HFFc6 (cell line): ENCODE measurements at places on chromosomes 5 and 9. TPM values are rescaled to one million over a fixed set of nuclear protein-coding genes. Genes with fewer than 3 reads are reported as not detected.

Gene SPINK13
- not detected in 3 replicates for total RNA-seq

DNA sequence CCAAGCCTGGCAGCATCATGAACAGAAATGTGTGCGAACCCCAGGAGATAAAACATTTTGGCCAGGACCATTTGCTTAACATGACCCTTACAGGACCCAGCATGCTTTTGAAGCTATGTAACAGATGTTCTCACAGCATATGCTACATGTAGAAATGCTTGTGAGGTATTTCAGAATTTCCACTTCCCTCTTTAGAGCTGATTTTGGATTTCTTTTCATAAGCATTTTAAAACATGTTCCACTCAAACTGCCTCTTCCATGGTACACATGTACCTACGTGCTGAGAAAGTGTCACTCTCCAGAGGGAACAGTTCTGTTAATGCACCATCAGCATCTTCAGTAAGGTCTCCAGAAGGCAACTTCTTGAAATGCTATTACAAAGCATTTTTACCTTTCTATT is 15.7 kb upstream of the TSSK1B start:
- DNase-seq, result no peak

DNA sequence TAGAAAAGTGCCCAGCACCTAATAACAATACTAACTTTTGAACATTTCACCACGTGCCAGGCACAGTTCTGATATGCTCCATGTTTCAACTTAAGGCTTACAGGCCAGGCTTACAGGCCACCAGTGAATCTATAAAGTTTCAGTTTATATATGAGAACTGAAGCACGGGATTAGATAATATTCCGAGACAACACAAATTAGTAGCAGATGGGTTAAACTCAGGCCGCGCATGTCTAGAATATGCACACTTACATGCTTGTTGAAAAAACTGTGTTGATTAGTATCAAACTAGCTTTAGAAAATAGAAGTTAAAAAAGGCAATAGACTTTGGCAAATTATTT is 587.9 kb downstream of the MTRR start:
- peak; percentile 36 for DNase-seq

DNA sequence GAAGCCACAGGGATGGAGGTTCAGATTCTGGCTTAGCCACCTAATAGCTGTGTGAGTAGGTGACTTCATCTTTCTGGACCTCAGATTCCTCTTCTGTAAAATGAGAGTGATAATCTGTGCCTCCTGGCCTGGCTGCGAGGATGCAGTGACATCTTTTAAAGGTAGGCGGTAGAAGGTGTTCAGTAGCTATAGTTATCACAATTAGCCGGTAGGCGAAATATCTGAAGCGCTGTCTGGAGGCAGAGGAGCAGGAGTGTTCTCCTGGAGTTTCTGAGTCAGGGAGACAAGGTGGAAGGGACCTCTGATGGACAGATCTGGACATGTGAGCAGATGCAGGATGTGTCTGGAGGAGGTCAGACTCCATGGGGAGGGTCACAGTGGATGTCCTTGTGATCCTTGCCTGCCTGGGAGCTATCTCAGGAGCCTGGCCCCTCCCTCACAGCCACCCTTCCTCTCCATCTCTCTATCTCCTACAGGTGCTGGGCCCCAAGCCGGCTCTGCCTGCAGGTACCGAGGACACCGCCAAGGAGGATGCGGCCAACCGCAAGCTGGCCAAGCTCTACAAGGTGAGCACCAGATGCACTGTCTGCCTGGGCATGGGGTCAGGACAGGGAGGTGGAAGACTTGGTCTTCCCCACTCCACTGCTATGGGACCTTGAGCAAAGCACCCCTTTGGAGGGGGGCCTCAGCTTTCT is 45.6 kb downstream of the GSN start:
- no peak for DNase-seq

Gene CEMIP2
- 82.3 to 103 TPM (median 100 TPM) in 3 replicates for total RNA-seq

DNA sequence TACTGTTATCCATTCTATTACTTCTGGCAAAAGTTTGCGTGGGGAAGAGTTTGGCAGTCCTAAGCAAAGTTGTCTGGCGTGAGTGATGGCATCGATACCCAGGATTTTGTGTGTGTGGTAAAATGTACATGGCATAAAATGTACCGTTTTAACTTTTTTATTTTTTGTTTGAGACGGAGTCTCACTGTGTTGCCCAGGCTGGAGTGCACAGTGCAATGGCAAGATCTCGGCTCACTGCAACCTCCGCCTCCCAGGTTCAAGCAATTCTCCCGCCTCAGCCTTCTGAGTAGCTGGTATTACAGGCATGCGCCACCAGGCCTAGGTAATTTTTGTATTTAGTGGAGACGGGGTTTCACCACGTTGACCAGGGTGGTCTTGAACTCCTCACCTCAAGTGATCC is 55.4 kb upstream of the TJP2 start:
- DNase-seq, result no peak

DNA sequence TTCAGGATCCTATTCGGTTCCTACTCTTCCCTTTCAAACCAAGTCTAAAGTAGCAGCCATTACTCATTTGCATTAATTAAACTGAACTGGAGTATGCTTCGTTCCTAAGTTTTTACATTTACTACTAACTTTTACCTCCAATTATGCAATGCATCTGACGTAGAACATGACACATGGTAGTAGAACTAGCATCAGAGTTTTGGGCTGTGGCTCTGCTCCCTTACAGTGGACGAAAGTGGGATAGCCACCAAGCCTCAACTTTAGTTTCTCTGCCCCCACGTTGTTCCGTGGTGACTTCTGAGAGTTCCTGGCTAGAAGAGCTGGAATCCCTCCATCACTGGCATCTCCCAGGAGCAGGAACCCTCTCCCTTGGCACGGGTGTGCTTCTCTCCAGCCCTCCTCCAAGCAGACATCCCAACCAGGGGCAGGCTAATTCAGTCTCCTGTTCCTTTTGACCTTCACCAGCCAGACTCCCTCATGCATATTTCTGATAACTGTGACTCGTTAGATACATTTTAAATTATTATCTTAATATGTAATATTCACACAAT is 2.9 kb downstream of the IFNE start:
- DNase-seq, result no peak

GRCh38 chr5:110371725-110372041 is 354.8 kb downstream of the TMEM232 start:
- DNase-seq, result no peak

Gene PCDHB14
- total RNA-seq, result 2.2 to 3.1 TPM (median 2.8 TPM) in 3 replicates

DNA sequence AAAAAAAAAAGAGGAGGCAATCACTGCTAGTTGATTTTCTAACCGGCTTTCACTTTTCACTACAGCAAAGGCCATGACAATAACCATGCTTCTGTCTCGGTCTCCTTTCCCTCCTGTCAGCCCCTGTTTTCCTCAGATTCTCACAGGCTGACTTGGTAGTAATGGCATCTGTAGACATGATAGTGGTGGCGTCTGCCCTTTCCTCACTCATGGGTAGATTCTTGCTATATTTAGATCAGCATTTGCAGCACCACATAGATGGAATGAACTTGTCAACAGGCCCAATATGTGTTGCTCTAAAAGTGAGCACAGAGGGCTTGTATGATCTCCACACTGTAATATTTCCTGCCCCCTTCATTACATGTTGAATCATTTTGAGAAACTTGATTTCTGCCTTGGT is 120.3 kb upstream of the FTMT start:
- no peak for DNase-seq

Gene PCDHB8
- total RNA-seq, result 0.88 to 2.0 TPM (median 0.90 TPM) in 3 replicates

Gene SLC1A3
- 0.45 TPM in 1 of 3 replicates, not detected in the others for total RNA-seq

- no peak for DNase-seq
These were observed 100.9 kb downstream of the GNA14 start for GRCh38 chr9:77547106-77547730.

DNA sequence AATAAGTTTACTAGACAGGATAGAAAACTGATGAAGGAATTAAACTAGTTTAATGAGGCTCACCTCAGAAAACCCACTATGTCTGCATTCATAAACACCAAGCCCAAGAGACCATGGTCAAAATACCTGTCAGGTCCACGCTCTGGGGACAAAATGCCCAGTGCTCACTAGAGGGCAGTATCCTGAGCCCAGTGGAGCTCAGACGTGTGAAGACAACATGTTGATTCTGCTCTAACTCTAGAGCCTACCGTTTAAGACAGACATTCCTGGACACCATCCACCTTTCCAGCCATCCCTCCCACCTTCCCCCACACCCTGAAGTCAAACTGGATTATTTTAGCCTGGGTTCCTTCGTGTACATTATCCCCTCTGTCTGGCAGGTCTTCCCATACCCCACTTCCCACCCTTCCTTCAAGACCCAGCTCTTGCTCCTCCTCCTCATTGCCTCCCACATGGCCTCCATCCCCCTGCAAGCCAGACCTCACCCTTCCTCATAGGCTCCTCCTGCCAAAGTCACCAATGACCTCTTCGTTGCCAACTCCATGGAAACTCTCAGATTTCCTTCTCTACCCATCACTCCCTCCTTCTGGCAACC is 142.3 kb upstream of the FSTL4 start:
- no peak for DNase-seq

GRCh38 chr9:11894136-11894535 is 799.0 kb upstream of the TYRP1 start:
- no peak for DNase-seq

- no peak for DNase-seq
These were observed 22.4 kb upstream of the PITX1 start for GRCh38 chr5:135056316-135057030.

GRCh38 chr9:34047864-34048726 is 592 bp downstream of the UBAP2 start:
- DNase-seq, result peak; percentile 1

GRCh38 chr5:146395193-146395592 is 51.9 kb upstream of the TCERG1 start:
- DNase-seq, result no peak

Gene FBXL7
- total RNA-seq, result 14.6 and 15.1 TPM in 2 replicates

DNA sequence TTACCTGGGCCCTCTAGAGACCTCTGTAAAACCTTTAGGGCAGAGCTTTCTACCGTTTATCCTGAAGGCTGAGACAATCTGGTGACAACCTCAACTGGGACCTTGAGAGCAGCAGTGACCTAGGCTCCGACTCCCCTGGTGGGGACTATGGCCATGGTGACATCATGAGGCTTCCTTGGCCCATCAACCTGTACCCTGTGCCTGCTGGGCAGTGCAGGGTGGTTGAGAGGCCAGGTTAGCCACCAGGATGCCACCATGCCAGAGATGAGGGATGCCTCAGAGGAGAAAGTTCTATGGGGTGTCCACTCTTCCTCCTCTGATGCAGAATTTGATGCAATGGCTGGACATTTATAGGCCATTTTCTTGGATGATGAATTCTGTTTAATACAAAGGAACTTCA is 194.8 kb downstream of the PDZD2 start:
- DNase-seq, result no peak

Gene CCDC192
- total RNA-seq, result not detected in 3 replicates

- no peak for DNase-seq
These were observed 98.6 kb downstream of the GNAQ start for GRCh38 chr9:77933019-77933418.

GRCh38 chr5:53276825-53277224 is 167.3 kb upstream of the MOCS2 start:
- no peak for DNase-seq

DNA sequence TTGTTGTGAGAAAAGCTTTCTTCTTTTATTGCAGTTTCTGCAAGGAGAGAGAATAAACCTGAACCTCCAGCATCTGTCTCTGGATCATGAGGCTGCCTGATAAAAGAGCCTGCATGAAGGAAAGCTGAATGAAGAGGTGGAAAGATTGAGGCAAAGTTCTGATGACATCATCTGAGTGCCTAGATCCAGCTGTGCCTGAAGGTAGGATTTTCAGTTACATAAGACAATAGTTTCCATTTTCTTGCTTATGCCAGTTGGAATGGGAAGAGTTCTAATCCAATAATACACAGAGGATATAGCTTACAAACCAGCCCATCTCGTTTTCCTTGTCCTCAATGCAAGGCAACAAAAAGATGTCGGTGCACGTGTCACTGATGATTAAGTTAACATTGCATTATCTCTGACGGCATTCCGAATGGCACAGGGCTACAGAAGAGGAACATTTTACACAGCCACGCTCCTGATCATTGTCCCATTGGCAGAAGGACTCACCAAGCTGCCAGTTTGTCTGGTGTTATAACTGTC is 105.5 kb upstream of the ERCC6L2 start:
- DNase-seq, result no peak

DNA sequence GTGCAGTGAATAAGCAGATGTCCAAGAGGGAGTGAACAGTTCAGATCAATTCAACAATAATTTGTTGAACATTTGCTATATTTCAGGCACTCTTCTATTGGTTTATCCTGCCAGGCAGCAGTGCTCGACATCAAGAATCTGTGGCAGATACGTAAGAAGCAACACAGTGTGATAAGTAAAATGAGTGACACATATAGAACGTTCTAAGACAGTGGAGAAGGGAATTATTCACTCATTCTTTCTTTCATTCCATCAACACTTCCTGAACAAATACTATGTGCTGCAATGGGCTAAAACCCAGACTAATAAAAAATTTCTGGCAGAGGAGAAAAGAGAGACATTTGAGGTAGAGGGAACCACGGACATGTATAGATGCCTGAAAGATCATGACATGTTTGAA is 89.9 kb upstream of the GLIS3 start:
- no peak for DNase-seq

- no peak for DNase-seq
These were observed 9.0 kb downstream of the TOR1B start for GRCh38 chr9:129811967-129812363.

DNA sequence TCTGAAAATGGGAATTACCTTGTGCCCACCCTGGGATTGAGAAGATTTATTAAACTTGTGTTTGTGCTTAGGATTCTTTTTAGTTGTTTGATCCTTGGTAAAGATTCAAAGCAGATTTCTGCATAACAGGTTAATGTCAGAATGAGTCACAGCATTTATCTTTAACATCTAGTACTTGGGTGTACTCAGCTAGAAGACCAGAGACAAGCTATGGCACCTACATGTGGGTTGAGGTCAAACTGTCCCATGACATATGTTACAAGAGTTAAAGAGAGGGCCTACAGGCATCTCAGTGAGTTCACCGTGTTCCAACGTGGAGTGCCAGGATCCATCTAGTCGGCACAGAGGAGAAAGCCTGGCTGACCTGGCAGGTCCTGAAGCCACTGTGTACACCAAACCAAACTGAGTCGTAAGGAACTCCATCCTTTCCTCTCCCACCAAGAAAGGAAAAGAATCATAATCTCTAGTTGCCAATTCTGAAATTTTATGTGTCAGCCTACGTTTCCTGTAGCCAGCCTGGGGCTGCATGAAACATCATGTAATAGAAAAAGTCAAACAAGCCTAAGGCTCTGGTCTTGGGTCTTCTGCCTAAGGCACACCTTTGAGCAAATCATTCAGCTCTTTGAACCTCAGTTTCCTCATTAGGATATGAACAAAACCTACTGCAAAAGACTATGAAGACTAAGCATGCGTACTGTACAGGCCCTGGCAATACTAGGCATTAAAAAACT is 73.7 kb downstream of the RCL1 start:
- DNase-seq, result peak; percentile 25

Gene NR2F1-AS1
- total RNA-seq, result 20.1 to 25.9 TPM (median 24.4 TPM) in 3 replicates

GRCh38 chr5:151952238-151952637 is 27.6 kb upstream of the GLRA1 start:
- DNase-seq, result no peak

Gene LCN2
- total RNA-seq, result not detected in 3 replicates

Gene NTRK2
- 0.20 to 0.90 TPM (median 0.49 TPM) in 3 replicates for total RNA-seq

- no peak for DNase-seq
These were observed 63.9 kb downstream of the SREK1 start for GRCh38 chr5:66207800-66208561.

- DNase-seq, result peak; percentile 17
These were observed 89.6 kb downstream of the KIF4B start for GRCh38 chr5:155103146-155103545.
